ENCODE measurements at places on chromosomes 6 and 20.

DNA sequence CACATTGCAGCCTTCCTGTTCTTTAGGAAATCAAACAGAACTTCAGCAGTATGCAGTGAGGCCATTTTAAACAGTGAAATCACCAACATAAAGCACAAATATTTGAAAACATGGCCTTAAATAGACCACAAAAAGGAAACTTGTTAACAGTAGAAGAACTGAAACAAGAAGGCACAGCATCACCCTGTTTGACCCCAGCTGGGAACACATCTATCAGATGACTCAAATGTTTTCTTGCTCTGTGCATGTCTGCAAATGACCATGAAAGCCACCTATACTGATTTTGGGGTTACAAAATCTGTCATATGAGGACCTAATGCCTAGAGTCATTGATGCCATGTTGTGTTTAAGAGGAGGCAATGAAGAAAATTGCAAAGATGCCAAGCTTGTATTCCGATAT lies 123.8 kb upstream of the ADGRF1 start:
- peak; percentile 90 for DNase-seq

GRCh38 chr6:23097566-23097965 lies 528.2 kb downstream of the HDGFL1 start:
- DNase-seq: no peak

DNA sequence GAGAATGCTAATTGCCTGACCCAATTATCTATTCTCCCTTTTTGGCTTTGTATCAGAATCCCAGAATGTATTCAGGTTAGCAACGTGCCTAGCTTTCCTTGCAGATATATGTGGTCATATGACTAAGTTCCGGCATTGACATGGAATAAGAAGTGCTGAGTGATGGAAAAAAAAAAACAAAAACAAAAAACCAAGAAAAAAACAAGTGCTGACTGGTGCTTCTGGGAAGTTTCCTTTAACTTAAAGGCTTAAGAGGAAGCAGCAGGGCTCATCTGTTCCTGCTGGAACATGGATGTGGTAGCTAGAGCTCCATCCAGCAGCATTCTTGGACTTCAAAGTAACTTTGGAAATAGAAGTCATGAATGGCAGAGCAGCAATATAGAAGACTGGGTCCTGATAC lies 10.4 kb upstream of the RPF2 start:
- peak; percentile 53 for DNase-seq

- DNase-seq: no peak
Measured at GRCh38 chr6:52759085-52759484, 4.2 kb downstream of the GSTA2 start.

- no peak for DNase-seq
Measured at GRCh38 chr6:135329851-135330803, 149.0 kb downstream of the MYB start.

DNA sequence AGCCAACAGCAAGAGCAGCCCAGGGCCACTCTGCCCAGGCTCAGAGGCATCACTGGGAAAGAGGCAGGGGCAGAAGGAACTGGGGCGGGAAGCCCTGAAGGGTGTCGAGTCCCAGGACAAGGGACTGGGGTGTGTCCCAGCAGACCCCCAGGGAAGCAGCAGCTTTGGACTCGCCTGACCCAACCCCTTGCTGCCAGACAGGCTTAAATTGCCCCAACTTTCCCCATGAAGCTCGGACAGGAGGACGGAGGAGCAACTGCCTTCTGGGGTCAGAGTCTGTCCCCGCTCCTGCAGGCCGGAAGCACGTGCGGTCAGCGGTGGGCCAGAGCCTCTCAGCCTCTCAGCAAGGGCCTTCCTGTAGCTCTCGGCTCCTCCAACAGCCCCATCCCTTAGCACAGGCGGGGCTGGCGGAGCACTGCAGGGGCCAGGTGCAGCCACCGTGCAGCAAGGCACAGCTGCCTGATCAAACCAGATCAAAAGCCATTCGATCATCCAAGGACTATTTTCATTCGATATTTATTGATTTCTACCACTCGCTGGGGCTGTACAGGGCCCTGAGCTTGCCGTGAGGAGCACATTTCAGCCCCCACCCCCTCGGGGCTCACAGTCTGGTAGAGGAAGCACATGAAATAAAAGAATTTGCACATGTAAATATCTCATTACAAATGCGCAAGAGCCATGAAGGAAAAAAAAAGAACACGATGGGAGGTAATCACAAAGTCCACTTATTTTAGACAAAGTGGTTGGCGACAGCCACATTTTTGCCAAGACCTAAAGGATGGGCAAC lies 31.8 kb upstream of the STX16 start:
- no peak for DNase-seq

DNA sequence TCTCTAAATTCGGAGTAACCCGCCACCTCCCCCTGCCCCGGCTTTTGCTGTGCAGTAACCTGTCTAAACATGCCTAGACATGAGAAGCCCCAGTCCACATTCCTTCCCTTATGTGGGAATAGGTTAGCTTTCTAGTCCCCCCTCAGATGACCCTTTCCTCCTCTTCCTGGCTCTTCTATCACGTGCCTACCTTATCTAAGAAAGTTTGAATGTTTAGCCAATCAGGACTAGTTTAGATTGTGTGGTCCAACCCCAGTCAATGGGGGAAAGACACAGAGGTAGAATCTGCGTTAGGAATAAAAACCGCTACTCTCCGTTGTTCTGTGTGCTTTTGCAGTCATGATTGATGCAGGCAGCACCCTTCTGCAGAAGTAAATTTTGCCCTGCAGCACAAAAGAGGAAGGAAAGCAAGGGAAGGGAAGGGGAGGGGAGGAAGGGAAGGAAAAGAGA lies 69.0 kb upstream of the CD93 start:
- DNase-seq: peak; percentile 58

DNA sequence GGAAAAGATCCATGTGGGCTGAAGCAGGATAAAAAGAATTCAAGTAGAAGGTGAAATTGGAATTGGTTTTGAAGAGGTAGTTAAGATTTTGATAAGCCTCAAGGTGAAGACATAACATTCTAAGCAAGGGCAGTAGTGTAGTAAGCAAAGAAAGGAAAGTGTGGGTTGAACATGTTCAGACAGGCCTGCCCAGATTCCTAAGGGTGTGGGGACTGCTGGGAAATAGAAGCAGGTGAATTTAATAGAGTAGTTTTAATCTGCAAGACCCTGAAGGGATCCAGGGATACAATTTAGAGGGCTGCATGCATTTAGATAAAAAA lies 19.1 kb downstream of the TAB2 start:
- no peak for DNase-seq

GRCh38 chr6:134422426-134423231 lies 104.7 kb upstream of the SGK1 start:
- DNase-seq: peak; percentile 86

GRCh38 chr6:100388868-100389519 lies 75.7 kb downstream of the SIM1 start:
- DNase-seq: no peak

DNA sequence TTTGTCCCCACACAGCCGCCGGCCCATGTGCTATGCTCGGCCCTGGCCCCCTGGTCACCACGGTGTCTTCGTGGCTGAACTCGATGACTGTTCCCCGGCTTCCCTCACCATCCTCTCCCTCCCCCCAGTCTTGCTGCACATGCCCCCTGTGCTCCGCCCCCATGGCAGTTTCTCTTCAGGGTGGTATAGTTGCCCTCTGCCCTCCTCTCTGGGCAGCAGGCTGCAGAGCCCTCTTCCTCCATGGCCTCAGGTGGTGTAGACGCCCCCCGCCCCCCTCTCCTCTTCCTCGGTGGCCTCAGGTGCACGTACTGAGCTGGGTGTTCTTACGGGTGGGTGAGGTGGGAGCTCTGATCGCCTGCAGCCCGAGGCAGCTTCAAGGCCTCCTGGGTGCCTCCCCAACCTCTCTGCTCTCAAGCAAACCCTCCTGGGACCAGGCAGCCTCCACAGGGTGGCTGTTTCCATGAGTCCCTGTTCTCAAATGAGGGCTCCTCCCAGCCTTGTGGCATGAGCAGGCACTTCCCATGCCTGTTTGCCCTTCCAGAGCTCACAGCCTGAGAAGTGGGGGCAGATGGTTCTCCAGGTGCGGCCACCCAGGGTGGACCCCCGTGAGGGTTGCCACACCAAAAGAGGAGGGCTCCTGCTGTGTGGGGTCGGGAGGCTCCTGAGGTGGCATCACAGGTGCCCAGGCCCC lies 24.8 kb downstream of the COL20A1 start:
- DNase-seq: no peak

GRCh38 chr6:156647991-156648390 lies 129.2 kb upstream of the ARID1B start:
- DNase-seq: no peak

DNA sequence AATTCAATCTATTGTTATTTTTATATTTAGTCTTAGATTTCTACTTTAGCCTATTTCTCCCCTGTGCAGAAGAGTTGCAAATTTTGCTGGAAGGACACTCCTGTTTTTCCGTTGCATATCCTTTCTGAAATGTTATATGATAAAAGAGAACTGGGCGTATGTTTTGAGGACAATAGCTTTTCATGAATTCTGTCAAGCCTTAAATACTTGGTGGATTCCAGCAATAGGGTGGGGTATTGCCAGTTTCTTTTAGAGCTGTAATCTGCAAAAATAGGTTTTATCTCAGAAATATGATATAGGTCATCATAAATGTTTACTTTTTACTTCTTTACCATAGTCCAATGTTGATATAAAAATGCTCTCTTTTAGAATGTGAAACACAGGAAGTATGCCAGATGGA lies 42.0 kb downstream of the VTA1 start:
- no peak for DNase-seq

DNA sequence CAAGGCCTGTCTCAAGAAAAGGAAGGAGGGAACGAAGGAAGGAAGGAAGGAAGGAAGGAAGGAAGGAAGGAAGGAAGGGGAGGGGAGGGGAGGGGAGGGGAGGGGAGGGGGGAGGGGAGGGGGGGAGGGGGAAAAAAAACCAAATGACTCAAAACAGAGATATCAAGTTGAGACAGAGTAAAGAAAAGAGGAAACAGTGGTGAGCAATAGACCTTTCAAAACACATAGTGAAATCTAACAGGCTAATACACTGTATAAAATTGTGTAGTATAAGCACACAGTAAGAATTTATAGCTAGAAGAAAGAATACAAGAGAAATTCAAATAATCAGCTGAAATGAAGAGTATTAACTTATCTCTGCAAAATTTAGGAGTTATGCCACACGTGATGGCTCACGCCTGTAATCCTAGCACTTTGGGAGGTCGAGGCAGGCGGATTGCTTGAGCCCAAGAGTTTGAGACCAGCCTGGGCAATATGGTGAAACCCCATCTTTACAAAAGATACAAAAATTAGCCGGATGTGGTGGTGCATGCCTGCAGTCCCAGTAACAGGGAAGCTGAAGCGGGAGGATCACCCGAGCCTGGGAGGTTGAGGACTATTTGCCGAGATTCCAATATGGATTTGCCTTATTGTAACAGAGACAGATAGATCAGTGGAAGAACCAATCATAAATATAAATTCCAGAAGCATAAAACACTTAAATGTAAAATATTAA lies 123.2 kb downstream of the PRND start:
- peak; percentile 28 for DNase-seq

DNA sequence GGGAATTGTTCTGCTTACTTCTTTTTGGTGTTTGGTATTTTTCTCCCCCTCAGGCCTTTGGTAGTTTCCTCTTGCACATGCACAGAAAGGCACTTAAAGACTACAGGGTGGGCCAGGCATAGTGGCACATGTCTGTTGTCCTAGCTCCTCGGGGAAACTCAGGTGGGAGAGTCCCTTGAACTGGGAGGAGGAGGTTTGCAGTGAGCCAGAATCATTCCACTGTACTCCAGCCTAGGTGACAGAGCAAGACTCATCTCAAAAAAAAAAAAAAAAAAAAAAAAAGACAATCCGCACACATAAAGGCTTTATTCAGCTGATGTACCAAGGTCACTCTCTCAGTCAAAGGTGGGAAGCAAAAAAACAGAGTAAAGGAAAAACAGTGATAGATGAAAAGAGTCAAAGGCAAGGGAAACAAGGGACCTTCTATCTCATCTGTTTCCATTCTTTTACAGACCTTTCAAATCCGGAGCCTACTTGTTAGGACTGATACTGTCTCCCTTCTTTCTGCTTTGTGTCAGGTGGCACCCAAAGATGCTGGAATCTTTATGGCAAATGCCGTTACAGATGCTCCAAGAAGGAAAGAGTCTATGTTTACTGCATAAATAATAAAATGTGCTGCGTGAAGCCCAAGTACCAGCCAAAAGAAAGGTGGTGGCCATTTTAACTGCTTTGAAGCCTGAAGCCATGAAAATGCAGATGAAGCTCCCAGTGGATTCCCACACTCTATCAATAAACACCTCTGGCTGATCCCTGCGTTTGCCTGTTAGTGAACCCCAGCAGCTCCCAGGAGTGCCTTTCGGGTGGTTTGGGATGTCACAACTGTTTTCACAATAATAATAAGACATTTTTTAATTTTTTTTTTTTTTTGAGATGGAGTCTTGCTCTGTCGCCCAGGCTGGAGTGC lies 9.3 kb downstream of the DEFB123 start:
- DNase-seq: no peak

DNA sequence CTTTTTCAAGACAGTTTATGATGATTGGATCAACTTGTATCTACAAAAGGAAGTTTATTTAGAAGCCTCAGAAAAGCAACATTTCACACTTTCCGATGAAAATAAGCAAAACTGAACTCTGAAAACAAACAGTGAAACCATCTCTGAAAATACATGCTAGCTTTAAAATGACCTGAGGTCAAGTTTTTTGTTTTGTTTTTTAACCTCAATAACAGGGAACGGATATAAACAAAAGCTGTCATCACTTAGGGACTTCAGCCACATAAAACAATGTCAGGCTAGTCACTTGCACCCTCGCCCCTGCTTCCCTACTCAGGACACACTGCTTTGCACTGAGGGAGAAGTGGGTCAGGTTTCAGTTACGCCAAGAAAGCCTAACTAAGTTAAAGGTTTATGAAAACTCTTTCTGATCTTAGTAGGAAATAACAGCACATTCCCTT lies 11.6 kb downstream of the BACH2 start:
- peak; percentile 39 for DNase-seq

GRCh38 chr6:106979435-106979884 lies 4.9 kb upstream of the CD24 start:
- peak; percentile 85 for DNase-seq

GRCh38 chr6:123925350-123925749 lies 121.7 kb downstream of the NKAIN2 start:
- peak; percentile 38 for DNase-seq

- no peak for DNase-seq
Measured at GRCh38 chr6:160129881-160130615, 8.4 kb downstream of the SLC22A1 start.

DNA sequence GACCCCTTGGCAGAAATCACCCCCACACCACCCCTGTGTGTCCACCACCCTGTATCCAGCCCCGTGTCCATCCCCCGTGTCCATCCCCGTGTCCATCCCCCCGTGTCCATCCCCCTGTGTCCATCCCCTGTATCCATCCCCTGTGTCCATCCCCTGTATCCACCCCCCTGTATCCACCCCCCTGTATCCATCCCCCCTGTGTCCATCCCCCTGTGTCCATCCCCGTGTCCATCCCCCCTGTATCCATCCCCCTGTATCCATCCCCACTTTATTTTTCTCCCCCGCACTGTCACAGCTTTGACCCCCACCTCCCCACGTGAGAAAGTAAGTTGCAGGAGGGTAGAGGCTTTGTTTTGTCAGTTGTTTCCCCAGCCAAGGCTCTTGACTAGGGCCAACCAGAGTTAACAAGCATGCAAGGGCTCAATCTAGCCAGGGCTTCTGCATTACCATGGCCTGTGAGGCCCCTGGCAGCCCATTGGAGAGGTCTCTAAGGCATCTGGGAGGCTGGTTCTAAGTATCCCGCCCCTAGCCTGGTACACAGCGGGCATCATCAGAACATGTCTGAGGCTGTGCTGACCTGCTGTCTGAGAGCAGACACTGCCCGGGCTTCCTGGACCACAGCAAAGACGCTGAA lies 18.1 kb upstream of the SIRPA start:
- DNase-seq: no peak

All from suppressor macrophage treated with lipopolysaccharide for 1 hour (primary cell).